Putamen (tissue), 1 donor: ENCODE measurements at places on chromosomes 5 and 9.

DNA sequence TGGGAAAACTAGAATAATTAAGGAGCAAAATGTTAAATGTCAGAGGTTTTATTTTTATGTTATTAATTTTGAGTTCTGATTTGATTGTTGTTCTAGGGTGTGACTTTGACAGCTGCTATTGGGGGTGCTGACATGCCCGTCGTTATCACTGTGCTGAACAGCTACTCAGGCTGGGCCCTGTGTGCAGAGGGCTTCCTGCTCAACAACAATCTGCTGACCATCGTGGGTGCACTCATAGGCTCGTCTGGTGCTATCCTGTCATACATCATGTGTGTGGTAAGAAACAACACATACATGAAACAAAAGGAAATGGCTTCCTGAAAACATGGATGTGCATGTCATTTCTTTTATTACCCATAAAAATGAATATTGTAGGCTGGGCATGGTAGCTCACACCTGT lies 56.1 kb downstream of the NNT start:
- DNase-seq: no peak

DNA sequence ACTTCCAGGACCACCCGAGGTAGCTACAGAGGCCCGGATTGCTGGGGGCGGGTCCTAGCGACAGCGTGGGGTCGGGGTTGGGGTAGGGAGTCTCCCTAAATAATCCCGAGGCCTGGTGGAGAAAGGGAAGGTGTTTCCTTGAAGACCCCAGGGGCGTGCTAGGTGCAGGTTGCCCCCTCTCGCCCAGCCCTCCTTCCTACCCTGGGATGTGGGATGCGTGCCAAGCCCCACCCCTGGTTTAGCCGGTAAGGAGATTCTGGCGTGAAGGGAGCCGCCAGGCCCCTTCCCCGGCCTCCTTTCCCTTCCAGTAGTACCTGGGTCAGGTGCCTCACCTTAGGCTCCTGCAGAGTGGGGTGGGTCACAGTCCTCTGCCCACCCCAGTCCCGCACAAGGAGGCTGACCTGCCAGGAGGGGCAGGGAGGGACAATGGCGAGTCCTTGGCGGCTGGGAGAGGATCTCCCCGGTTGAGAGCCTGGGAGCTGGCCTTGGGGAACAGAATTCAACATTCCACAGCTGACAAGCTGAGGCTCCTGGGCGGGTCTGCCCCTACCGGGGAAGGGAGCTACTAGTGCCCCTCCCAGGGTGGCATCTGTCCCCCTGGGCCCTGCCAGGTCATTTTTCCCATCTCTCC lies 674 bp downstream of the TSPAN17 start:
- no peak for DNase-seq

GRCh38 chr9:127455324-127455992 lies 4.1 kb downstream of the LRSAM1 start:
- no peak for DNase-seq

DNA sequence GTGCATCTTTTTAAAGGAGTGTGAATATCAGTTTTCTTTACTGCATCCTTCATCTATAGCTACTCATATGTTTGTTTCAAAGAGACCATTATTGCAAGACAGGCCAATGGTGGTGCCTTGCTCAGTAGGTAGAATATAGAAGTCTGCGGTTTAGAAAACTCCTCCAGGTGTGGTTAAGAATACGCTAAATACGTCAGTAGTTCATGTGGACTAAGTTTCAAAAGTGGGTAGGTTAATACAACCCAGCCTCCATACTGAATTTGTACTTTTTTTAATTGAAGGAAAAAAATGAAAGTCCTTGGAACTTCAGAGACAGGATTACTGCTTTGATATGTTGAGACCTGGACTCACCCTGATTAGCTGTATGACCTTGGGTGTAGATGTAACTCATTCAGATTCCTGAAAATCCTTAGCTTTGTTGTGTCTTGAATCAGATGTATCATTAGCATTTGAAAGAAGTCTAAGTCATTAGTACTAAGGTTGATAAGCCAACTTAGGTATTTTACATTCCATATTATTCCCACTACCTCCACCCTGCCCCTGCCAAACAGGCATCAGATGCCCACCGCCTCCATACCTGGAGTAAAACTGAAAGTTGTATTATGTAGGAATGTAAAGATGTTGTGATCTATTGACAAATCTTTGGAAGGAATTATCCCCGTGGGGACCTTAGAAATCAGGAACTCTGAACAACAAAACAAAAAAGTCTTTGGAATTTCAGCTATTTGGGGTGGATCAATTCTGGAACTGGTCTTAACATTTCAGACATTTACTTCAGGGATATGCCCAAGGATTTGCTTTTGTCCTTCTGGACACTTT lies 6.1 kb downstream of the BASP1 start:
- DNase-seq: no peak

DNA sequence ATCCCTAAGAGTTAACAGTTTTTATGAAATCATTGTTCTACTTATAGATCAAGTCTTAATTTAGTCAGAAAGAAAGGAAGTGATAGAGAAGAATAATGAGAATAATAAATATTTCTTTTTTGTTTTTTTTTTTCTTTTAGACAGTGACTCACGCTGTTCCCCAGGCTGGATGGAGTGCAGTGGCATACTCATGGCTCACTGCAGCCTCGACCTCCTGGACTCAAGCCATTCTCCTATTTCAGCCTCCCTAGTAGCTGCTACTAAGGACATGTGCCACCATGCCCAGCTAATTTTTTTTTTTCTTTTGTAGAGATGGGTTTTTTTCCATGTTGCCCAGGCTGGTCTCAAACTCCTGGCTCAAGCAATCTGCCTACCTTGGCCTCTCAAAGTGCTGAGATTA lies 11.0 kb downstream of the IFNA21 start:
- no peak for DNase-seq

- no peak for DNase-seq
Measured at GRCh38 chr9:127489471-127490115, 38.3 kb downstream of the LRSAM1 start.

- no peak for DNase-seq
Measured at GRCh38 chr5:37626266-37626665, 213.6 kb downstream of the GDNF start.

DNA sequence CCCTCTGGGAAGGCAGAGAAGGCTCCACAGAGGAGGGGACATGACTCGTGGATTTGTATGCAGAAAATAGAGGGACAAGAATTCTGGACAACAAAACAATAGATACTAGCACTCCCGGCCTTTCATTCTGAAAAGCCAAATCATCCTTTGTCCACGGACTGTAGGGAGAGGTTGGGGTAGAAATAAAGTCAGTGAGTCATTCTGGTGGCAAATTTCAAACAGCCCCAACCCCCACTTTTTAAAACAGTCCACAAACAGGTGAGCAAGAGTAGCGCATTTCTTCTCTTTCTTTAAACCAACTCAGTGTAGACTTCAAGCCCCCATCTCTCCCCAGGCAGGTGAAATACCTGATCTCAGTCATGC lies 56.1 kb downstream of the PTPDC1 start:
- DNase-seq: no peak

DNA sequence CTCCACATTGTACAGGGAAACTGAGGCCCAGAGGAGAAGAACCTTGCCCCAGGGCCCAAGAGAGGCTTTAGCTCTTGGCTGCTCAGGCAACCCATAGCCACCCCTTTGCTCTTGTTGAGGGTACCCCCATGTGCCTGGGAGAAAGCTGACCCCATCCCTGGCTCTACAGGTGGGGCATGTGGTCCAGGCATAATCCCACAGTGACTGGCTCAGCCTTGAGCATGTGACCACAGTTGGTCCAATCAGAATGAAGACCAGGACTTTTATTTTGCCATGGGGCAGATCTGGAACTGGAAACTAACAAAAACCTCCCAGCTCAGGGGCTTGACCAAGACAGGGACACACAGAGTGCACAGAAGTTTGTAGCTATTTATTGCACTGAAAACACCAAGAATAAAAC lies 29.3 kb downstream of the SLC6A7 start:
- DNase-seq: no peak

GRCh38 chr5:38755181-38755580 lies 90.6 kb upstream of the OSMR start:
- DNase-seq: no peak

DNA sequence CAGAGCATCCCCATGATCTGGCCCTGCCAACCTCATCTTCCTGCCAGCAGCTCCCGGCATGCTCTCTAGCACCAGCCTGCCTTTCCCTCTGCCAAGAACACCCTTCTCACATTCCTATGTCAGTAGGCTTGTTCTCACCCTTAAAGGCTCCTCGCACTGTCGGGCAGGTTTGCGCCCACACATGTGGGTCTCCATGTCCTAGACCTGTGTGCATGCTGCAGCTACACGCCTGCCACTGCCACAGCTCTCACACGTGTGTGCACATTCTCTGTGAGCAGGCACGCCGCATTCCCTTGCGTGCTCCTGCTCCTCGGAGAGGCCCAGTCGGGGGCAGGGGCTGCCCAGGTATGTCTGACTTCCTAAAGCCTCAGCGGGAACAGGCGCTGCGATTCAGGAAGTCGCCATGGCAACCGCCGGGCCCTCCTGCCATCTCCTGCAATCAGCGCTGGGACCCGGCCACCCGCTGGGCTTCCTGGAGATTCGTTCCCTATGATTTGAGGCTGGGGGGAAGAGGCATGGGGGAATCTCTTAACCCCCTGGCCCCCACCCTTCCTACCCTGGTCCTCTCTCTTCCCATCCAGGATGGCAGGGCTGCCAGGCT lies 28.1 kb downstream of the NDUFA8 start:
- DNase-seq: no peak

GRCh38 chr9:93979721-93980120 lies 24.6 kb upstream of the BARX1 start:
- no peak for DNase-seq

GRCh38 chr5:95375591-95375990 lies 15.6 kb upstream of the FAM81B start:
- no peak for DNase-seq

GRCh38 chr5:175596761-175597189 lies 61.1 kb upstream of the HRH2 start:
- DNase-seq: peak; percentile 79

GRCh38 chr5:8906303-8906967 lies 639.4 kb downstream of the SEMA5A start:
- DNase-seq: no peak
